ENCODE measurements at places on chromosomes 5 and 9.

DNA sequence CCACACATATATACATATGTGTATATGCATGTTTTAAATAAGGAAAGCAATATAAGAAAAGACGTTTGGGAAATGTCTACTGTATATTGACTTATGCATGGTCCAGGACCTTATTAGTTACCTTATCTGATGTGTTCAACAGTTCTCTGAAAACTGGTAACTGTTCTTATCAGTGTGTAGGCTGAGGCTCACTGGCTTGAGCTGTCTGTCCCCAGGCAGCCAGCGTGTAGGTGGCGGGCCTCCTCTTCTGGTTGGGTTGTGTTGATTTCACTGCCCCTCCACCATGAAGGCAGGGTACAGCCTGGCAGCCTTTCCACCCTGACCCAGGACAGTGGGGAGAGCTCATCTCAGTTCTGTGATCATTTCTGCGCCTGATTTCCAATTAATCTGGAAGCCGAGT lies 38.7 kb upstream of the SEMA4D start:
- DNase-seq: no peak

- no peak for DNase-seq
Observed at GRCh38 chr5:5930561-5930960, 447.8 kb downstream of the MED10 start.

DNA sequence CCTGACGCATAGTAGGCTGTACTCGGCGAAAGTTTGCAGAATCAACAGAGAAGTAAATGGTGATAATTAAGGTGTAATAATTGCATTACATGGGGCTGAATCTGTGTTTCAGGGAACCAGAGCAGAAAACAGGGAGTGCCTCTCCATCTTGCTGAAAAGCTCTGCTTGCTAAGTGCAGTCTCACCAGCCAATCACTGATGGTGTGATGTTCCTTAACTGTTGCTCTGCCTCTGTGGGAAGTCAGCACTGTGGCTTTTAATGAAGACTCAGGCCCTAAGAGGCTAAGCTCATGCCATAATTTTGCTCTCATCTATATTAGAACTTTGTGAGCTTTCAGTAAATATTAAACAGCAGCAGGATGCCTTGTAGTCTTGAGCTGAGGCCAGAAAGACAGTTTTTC lies 4.5 kb downstream of the PHF24 start:
- DNase-seq: no peak

DNA sequence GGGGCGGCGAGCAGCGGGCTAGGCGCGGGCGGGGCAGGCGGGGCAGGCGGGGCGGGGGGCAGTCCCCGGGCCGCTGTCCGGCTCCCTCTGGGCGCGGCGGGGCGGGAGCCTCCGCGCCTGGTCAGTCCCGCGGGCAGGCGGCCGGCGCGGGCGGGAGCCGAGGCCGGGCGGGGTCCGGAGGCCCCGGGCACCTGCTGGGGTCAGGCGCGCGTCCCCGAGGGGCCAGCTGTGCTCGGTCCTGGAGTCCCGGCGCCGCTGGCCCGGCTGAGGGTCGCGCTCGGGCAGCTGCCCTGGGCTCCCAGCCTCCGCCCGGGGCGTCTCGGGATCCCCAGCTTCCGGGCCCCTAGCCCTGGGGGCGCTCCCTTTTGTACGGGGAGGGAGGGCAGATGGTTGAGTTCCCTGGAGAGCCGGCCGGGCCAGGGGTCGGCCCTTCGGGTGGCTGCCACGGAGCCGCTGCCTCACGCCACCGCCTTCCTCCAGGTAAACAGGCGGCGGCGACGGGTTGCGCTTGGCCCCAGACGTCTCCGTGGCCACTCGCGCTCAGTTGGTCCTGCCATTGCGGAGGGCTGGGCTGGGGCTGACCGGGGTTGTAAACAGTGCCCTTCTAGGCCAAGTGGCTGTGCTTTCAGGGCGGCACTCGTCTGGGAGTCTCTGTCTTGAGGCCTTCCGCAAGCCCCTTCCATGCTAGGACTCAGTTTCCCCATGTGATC lies 473 bp downstream of the ZBTB34 start:
- DNase-seq: no peak

DNA sequence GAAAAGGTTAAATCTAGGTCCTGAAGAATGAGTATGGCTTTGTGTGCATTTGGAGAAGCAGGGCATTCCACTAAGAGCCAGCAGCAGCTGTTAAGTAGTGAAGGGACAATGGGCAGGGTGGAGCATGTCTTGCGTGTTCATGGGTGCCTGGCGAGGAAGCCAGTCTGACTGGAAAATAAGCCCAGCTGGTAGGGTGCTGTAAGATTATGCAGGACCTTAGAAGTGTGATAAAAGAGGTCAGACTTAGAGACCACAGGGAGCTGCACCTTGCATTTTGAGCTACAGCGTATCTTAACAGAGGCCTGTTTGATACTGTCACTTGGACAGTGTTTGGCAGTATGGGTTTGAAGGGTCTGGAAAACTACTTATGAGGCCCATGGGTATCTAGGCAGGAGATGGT lies 131.7 kb upstream of the ELL2 start:
- no peak for DNase-seq

- DNase-seq: no peak
Observed at GRCh38 chr9:63728287-63728686, 1556.7 kb downstream of the FOXD4L5 start.

DNA sequence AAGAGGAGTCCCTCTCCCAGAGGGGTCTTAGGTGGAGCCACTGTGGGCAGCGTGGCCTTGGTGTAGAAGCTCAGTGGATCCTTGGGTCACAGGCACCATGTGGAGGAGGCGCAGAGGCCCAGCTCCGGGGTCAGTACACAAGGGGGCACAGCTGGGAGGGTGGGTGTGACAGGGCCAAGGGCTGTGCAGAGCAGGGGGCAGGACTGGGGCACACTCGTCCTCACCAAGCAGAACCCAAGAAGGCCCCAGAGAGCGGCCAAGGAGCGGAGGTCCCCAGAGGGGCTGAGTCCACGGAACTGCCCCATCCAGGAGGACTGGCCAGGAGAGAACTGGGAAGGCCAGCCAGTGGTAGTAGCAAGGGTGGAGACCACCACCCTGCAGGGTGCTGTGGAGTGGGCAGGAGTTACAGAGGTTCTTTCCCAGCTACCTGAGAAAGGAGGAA lies 2.5 kb upstream of the LPCAT1 start:
- DNase-seq: no peak

All from CD4-positive, CD25-positive, alpha-beta regulatory T cell (primary cell).